ENCODE measurements at places on chromosomes 6 and 20. TPM values are rescaled to one million over a fixed set of nuclear protein-coding genes. Genes with fewer than 3 reads are reported as not detected.

GRM4 gene
- not detected for total RNA-seq

RIPPLY2 gene
- not detected for total RNA-seq

MYLK4 gene
- 0.32 TPM for total RNA-seq

C6orf52 gene
- total RNA-seq, result not detected

ZC2HC1B gene
- total RNA-seq, result not detected

MTCH1 gene
- 218 TPM for total RNA-seq

OXT gene
- total RNA-seq, result not detected

PAX1 gene
- total RNA-seq, result not detected

MYH7B gene
- total RNA-seq, result not detected

ENPP1 gene
- total RNA-seq, result 1.4 TPM

ETV7 gene
- 0.58 TPM for total RNA-seq

OPRM1 gene
- total RNA-seq, result not detected

LPA gene
- not detected for total RNA-seq

FAM83B gene
- not detected for total RNA-seq

VSX1 gene
- not detected for total RNA-seq

TSBP1 gene
- not detected for total RNA-seq

LHFPL5 gene
- not detected for total RNA-seq

ISM1 gene
- total RNA-seq, result not detected

SAMD3 gene
- total RNA-seq, result not detected

MRPS10 gene
- 37.7 TPM for total RNA-seq

SPATA25 gene
- not detected for total RNA-seq

MYCT1 gene
- 106 TPM for total RNA-seq

SPEF1 gene
- total RNA-seq, result 0.44 TPM

ZNF334 gene
- total RNA-seq, result 1.6 TPM

OR2H2 gene
- total RNA-seq, result not detected

TRIM40 gene
- not detected for total RNA-seq

DNAH8 gene
- total RNA-seq, result 0.97 TPM

RNASET2 gene
- 10.7 TPM for total RNA-seq

TMEM244 gene
- total RNA-seq, result not detected

PTCRA gene
- not detected for total RNA-seq

All from endothelial cell of umbilical vein (primary cell).